ENCODE measurements at places on chromosomes 16 and 17.

GRCh38 chr17:7440113-7440833 lies 961 bp downstream of the FGF11 start:
- no peak for DNase-seq

GRCh38 chr16:11306997-11307638 lies 26.0 kb upstream of the PRM1 start:
- DNase-seq, result no peak

- DNase-seq, result no peak
Measured at GRCh38 chr16:65937455-65937854, 429.0 kb upstream of the CDH5 start.

DNA sequence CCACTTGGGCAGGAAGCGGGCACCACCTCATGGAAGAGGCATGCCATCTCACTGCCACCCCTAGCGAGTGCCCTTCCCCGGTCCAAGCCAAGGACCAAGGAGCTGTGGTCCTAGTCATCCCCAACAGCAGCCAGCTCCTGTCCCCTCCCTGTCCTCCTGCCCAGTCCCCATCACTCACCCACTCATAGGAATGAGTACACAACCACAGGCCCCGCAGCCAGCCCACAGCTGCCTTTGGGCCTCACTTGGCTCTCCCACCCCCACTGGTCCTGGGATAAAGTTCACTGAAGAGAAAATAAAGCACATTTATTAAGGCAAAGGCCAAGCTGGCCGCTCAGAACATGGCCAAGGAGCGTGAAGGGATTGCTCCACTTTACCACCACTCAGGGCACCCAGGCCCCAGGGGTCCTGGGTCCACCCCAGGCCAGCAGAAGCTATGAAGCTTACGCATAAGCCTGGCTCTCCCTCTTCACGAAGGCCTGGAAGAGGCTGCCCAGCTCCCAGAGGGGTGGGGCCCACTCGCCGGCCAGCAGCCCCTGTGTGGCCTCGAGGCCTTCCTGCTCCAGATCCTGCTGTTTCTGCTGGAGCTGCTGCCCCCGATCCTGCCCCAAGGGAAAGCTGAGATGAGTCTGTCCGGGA lies 3.6 kb downstream of the SCRN2 start:
- DNase-seq, result no peak

DNA sequence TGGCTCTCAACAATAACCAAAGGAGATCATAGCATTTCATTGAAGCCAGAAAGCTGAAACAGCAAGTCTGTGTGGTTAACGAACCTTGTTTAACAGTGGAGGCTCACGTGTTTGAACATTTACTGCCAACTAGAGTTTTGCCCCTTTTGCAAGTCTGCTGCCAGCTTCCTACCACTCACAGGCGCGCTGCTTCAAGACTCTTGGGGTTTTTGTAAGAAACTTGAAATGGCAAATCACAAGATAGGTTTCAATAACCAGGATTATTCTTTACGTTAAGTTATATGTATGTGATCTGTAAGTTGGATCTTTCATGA lies 1.2 kb downstream of the SNTB2 start:
- no peak for DNase-seq
